ENCODE measurements at places on chromosomes 11 and 22.

DNA sequence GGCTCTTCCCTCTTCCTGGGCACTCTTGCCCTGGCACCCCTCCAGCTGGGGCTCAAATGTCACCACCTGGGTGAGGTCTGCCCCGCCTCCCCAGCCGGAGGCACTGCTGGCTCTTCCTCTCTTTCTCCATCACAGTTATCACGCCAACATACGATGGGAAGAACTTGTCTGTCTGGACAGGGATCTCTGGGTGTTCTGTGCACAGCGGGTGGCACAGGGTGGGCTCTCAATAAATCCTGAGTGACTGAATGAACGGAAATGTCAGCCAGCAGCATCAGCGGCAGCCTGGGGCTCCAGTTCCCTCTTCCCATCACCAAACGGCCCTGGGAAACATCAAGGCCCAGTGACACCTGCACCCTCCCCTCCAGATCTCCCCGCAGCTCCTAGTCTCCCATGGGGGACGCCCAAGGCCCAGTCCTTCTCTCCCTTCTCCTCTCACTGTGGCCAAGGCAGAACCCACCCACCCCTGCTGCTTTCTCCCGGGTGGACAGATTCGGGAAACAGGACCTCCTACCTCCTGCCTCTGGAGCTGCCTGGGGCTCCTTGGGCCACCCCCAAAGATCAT, 440 bp upstream of the SLC25A45 start:
- no peak for DNase-seq

DNA sequence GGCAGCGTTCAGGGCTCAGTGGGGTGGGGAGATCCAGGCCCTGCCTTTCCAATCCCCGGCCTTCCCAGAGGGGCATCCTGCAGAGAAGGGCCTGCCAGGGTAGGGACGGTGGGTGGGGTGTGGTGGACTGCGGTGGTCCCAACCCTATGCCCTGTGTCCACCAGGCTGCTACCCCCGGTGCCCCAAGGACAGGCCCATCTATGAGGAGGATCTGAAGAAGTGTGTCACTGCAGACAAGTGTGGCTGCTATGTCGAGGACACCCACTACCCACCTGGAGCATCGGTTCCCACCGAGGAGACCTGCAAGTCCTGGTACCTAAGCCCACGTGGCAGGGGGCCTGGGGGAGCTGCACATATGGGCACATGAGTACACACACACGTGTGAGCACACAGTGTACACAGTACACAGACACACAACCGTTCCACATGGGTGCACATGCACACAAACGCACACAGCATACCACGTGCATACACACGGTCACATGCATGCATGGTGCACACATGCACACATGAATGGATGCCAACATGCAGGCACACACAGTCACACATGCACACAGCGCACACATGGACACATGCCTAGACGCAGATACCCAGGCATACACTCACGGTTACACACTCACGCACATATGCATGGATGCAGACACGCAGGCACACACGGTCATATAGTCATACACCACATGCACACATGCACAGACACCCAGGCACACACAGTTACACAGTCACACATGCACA, 16.1 kb downstream of the MUC2 start:
- no peak for DNase-seq

- no peak for DNase-seq
Measured at GRCh38 chr11:46105926-46106325, 15.3 kb downstream of the PHF21A start.

DNA sequence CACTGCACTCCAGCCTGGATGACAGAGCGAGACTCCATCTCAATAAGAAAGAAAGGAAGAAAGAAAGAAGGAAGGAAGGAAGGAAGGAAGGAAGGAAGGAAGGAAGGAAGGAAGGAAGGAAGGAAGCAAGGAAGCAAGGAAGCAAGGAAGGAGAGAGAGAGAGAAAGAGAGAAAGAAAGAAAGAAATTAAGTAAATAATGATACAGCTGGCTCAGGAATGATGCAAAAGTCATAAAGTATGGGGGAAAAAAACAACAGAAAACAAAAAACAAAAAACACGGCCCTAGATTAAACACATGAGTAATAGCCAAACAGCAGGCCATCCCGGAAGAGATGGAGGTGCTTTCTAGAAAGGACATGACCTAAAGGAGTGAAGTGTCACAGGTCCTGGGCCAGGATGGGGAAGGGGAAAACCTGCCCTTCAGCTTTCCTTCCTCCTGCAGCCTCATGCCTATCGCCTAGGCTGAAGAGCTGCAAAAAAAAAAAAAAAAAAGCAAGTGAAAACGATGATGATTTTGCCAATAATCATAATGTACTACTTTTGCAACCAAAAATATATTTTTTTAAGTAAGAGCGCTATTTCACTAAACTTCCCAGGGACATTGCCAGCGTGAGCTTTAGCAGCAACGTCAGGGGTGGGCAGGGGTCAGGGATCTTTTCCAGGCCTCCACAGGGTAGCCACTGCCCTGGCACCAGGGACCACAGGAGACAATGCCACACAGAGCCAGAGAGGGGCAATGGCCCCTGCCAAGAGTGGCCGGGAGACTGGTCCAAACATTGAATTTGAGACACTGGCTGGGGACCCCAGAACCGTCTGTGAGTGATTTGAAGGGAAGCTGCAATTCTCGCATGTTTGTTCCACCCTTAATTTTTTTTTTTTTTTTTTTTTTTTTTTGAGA, 28.2 kb upstream of the TMPRSS4 start:
- DNase-seq, result no peak

DNA sequence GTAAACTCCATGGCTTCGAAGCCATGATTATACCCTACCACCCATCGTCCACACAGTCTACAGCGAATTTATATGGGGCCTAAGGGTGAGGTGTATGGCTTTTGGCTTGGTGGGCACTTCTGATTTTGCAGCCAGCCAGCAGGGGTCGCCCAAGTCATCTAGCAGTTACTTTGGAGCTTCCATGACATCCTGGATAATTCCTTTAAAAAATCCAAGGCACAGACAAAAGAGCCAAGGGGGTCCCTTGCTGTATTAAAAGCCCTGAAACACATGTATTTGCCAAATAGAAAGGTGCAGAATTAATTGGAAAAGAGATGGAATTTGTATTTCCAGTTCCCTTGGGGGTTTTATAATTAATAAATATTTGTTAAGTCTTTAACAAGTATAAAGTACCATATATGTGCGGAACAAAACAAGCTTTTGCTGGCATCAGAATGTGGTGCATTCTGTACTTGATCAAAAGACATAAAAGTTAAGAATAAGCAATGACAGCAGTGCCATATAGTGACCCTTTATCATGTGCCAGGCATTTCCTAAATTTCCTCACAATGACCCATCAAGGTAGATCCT, 132.8 kb upstream of the PITPNB start:
- DNase-seq, result peak; percentile 9

- no peak for DNase-seq
Measured at GRCh38 chr11:121552644-121553043, 99.9 kb upstream of the SORL1-AS1 start.

- no peak for DNase-seq
Measured at GRCh38 chr11:110808248-110808647, 96.0 kb upstream of the ARHGAP20 start.

DNA sequence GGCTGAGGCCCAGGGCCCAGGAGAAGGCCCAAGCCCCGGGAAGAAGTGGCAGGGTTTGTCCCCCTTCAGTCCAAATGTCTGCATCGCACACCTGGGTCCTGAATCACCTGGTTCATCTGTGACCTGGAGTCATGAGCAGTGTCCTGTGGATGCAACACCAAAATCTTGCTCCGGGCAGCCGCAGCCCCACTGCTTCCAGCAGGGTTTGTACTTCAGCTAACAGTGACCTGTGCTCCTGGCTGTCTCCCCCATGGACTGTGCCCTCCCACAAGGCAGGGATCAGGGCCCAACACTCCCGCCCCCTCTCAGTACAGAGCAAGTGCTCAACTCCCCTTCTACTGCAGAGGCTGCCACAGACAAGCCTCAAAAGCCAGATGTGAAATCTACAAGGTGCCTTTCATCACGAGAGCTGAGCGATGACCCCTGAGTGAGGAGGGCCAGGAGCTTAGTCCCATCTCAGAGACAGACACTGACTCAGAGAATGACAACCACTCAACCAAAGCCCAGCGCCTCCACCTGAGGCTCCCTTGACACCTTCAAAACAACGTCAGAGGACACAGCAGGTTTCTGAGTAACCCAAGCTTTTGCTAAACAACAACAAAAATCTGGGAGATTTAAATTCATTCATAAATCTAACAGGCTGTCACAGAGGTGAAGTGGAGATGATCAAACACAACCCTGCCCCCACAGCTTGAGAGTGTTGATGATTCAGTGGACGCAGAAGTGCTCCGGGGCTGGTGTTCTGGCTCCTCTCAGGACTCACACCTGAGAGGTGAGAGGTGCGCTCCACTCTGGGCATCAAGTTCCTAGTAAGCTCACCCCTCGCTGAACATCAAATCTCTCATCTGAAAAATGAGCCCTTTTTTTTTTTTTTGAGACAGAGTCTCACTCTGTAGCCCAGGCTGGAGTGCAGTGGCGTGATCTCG, 3.4 kb downstream of the KIAA0930 start:
- no peak for DNase-seq

DNA sequence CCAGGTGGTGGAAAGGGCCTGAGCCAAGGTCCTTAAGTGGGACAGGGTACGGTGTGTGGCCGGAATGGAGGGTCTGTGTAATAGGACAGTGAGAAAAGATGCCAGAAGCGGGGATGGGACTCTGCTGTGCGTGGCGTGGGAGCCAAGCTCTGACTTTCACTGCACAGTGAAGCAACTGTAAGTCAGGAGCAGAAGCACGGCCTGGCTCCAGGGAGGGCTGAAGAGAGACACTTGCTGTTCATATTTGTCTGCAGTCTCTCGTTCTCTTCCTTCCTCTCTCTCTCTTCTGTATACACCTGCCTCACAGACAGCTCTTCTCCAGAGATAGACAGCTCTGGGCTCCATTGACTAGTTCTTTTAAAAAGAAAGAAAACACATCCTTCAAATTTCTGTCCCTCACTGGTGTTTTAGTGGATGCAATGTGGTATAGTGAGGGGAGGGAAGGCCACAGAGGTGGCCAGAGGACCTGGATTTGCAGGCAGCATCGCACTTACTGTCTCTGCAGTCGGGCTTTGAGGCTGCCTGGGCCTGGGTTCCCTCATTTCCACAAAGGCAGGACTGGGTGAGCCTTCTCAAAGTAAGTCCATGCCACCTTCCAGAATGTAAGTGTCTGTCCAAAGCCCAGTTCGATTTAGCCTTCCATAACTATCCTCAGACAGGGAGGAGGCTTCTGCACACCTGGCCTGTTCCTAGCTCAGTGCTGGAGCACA, 2.1 kb downstream of the IL17RA start:
- no peak for DNase-seq

DNA sequence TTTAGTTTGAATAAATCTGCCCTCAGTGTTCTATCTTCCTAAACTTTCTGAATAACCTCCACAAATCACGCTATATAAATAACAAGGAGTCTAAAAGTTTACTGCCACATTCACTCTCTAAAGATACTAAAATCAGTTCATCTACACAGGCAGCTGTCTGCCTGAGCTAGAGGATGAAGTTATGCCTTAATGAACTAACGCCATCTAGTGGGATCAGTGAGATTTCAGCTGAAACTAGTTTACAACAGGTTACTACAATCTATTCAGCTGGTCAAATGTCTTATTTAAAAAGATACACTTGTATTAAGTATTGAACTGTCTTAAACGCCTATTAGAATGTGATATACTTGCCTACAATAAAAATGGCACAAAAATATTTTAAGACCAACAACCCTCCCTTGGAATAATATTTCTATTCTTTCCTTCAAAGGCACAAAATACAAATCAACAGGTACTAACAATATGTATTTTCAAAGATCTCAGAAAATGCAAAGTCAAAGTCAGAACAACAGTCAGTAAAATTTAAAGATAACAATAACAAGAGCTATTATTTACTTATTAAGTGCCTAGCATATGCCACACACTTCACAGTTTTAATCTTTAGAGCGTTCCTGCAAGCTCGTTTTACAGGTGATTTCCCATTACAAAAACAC, 84.1 kb downstream of the LARGE2 start:
- DNase-seq, result no peak

DNA sequence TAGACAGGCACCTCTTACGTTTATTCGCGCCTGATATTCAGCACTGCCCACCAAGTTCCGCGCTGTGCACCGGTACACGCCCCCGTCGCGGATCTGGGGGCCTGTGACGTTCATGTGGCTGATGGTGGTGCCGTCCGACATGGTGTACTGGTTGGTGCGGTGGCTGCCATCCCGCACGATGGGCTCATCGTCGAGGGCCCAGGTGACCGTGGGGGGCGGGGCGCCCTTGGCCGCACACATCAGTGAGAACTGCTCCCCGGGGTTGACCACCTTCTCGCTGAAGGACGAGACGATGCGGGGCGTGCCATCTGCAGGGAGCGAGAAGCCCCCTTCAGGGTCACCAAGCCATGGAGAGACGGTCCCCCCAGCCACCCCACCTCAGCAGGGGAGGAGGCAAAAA, 190.8 kb downstream of the CEP164 start:
- no peak for DNase-seq

DNA sequence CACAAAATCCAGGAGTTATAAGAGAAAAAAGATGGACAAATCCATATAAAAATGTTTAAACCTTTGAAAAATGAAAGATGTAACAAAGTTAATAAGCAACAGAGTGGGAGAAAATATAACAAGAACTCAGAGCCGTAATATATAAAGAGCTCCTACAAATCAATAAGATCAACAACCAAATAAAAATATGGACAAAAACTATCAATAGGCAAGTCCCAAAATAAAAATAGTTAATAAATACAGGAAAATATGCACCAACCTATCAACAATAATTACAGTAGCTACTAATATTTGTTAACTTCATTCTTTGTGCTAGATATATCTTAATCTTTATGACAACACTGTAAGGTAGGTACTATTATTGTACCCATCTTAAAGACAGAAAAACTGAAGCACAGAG, 2.8 kb downstream of the CARD10 start:
- no peak for DNase-seq

DNA sequence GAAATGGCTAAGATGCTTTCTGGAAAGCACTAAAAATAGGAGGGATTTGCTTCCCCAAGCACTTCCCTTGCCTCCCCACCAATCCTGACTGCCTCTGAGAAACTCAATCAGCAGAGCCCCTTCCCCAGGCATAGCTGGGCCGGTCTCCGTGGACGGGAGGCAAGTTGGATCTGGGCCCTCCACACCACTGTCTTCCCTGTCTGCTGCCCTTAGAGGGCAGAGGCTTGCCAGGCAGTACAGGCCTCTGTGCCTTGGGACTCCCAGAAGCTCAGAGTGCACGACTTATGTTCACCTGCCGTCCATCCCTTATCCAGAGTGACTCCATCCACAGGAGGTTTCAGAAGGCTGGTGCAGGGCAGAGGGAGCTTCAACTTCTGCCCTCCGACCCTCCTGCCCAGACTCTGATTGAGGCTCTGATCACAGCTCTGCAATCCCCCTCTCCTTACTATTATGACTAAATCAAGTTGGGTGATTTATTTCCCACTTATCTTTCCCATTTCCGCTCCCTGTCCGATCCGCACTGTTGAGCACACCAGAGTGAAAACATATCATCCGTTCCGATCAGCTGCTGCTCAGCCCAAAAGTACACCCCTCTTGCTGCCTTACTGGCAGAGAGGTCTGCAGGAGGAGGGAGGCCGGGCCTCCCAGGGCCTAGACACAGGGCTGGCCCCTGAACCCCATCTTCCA, 71.8 kb downstream of the DSCAML1 start:
- no peak for DNase-seq

GRCh38 chr22:34897126-34897525, 168.8 kb upstream of the ISX start:
- no peak for DNase-seq
